ENCODE measurements at places on chromosomes 7 and 10. TPM values are rescaled to one million over a fixed set of nuclear protein-coding genes. Genes with fewer than 3 reads are reported as not detected.

The SFRP4 gene
- total RNA-seq = 0.39 TPM

The FOXP2 gene
- 0.68 TPM for total RNA-seq

The SPDYE3 gene
- not detected for total RNA-seq

The NPSR1 gene
- total RNA-seq = not detected

The AKR1C2 gene
- not detected for total RNA-seq

The CARD11 gene
- total RNA-seq = 3.5 TPM

The RADIL gene
- total RNA-seq = 3.4 TPM

The HOXA3 gene
- total RNA-seq = 6.1 TPM

The SEMA3A gene
- 6.6 TPM for total RNA-seq

The VIPR2 gene
- not detected for total RNA-seq

The KIF11 gene
- 9.6 TPM for total RNA-seq

The BLVRA gene
- total RNA-seq = 54.2 TPM

The MEOX2 gene
- 1.3 TPM for total RNA-seq

The CC2D2B gene
- 0.47 TPM for total RNA-seq

The SPOCK2 gene
- 3.9 TPM for total RNA-seq

The GLI3 gene
- total RNA-seq = 10.9 TPM

The CALCR gene
- total RNA-seq = not detected

The ZNF239 gene
- 2.3 TPM for total RNA-seq

The MALRD1 gene
- not detected for total RNA-seq

The MPP7 gene
- 0.35 TPM for total RNA-seq

The ADRA2A gene
- 0.48 TPM for total RNA-seq

The WNT2 gene
- not detected for total RNA-seq

The LRRC18 gene
- total RNA-seq = not detected

The MACC1 gene
- 0.19 TPM for total RNA-seq

The DENND2A gene
- 5.3 TPM for total RNA-seq

The RPS24 gene
- 2,519 TPM for total RNA-seq

The TBXAS1 gene
- 9.0 TPM for total RNA-seq

The MYOZ1 gene
- not detected for total RNA-seq

The SLC39A12 gene
- not detected for total RNA-seq

The ENTPD1 gene
- total RNA-seq = 30.3 TPM

The COA1 gene
- total RNA-seq = 33.8 TPM

The PAX4 gene
- not detected for total RNA-seq

The ITGB8 gene
- total RNA-seq = 13.9 TPM

The CYP2E1 gene
- not detected for total RNA-seq

The ASAH2 gene
- 0.88 TPM for total RNA-seq

The AKR1C4 gene
- total RNA-seq = not detected

The HOXA4 gene
- total RNA-seq = 6.8 TPM
